Smooth muscle cell of trachea (primary cell): ENCODE measurements at places on chromosomes 11 and 22. TPM values are rescaled to one million over a fixed set of nuclear protein-coding genes. Genes with fewer than 3 reads are reported as not detected.

The ATXN10 gene
- 175 and 241 TPM in 2 replicates for total RNA-seq

The OR2D2 gene
- total RNA-seq, result 0.29 and 0.50 TPM in 2 replicates

The CCDC87 gene
- total RNA-seq, result 0.29 and 1.2 TPM in 2 replicates

The SLC15A3 gene
- 4.8 and 26.3 TPM in 2 replicates for total RNA-seq

The DCUN1D5 gene
- total RNA-seq, result 47.3 and 60.7 TPM in 2 replicates

The CARD18 gene
- not detected in 2 replicates for total RNA-seq

The MMP12 gene
- total RNA-seq, result 0.44 and 1.8 TPM in 2 replicates

The OSBPL5 gene
- total RNA-seq, result 56.6 and 76.7 TPM in 2 replicates

The KBTBD4 gene
- total RNA-seq, result 34.6 and 36.4 TPM in 2 replicates
